Choroid plexus epithelial cell (primary cell): ENCODE measurements at places on chromosomes 3 and 15.

DNA sequence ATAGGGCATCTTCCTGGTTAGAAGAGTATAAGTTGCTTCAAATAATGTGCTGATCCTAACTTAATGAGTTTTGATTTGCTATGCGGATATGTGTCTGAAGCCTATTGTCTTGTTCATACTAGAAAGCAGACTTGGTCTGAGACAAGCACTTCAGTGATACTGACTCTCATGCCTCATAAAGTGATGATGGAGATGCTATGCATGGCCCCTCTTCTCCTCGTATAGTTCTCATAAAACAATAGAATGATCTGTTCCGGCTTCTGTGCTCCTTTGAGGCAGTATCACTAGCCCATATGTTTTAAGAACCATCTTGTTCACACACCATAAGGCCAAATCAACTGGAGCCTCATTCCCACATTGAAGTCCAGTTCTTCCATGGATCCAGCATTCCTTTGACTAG lies 222.1 kb downstream of the LRTM1 start:
- no peak for DNase-seq

- peak; percentile 16 for DNase-seq
Observed at GRCh38 chr3:122427857-122428471, 12.1 kb upstream of the WDR5B start.

- DNase-seq: peak; percentile 62
Observed at GRCh38 chr3:132800958-132801357, 78.7 kb upstream of the NPHP3 start.

GRCh38 chr3:180802837-180803236 lies 109.6 kb upstream of the FXR1 start:
- peak; percentile 60 for DNase-seq

GRCh38 chr15:75697523-75697922 lies 15.1 kb downstream of the CSPG4 start:
- DNase-seq: no peak
